ENCODE measurements at places on chromosomes 7 and 10. TPM values are rescaled to one million over a fixed set of nuclear protein-coding genes. Genes with fewer than 3 reads are reported as not detected.

The RSPH10B2 gene
- polyA plus RNA-seq = not detected

The HTR5A gene
- not detected for polyA plus RNA-seq

The AASS gene
- 1.9 TPM for polyA plus RNA-seq

The CFTR gene
- not detected for polyA plus RNA-seq

The PRKAR2B gene
- polyA plus RNA-seq = not detected

DNA sequence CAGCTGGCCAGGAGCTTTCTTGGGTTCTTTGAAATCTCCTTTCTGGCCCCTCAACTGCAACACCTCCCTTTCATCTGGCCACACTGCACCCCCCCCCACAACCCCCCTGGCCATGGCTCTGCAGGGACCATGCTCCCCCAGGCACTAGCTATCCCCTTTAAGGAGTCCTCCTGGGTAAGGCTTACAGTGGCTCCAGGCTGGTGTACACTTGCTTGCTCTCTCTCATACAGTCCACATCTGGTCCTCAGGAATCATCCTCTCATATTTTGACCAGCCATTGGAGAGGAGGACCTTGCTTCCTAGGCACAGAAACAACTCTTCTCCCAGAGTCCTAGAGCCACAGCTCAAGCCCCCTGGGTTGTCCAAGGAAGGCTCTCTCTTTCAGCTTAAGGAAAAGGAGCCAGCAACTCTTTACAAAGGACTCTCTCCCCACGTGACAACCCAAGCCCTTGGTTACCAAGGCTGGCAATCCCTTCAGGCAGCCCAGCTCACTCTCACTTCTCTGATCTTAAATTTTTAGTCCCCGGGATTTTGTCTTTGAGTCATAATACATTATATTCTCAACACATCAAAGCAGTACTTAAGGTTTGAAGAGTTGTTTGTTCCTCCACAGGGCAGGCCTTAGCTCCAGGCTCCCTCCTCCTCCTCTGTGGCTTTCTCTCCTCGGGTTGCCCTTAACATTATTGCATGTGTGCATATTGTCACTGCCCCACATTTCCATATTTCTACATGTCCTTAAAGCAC is 9.9 kb downstream of the GARIN1A start:
- no peak for DNase-seq

DNA sequence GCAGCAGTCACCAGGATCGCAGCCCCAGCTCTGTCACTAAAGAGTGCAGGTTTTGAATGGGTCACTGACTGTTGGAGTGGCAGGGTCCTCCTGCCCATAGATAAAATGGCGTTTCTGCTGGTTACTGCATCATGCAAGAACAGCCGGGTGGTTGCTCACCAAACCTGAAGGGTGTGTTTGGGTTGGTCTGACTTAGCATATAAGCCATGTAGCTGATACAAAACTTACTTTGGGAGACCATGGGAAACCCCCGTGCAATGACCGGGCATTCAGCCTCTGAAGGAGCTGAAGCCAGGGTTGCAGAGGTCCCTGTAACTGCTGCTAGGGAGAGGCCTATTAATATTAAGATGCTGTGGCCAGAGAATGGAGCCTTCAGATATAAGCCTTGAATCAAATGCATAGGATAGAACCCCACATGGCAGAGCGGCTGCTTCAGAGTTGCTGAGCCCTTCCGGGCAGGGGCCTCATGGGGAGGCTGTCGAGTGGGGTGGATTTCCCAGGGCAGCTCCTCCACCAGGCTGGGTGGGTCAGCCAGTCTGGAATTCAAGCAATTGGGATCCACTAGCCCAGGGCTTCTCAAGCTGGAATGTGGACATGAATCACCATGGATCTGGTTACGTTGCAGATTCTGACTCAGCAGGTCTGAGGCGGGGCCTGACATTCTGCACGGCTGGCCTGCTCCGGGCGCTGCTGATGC is 70.9 kb upstream of the CTBP2 start:
- DNase-seq = peak; percentile 84

- no peak for DNase-seq
These were observed 39.3 kb downstream of the TMEM270 start for GRCh38 chr7:73900286-73900685.

- peak; percentile 42 for DNase-seq
These were observed 8.1 kb downstream of the PRPS1L1 start for GRCh38 chr7:18019555-18019954.

DNA sequence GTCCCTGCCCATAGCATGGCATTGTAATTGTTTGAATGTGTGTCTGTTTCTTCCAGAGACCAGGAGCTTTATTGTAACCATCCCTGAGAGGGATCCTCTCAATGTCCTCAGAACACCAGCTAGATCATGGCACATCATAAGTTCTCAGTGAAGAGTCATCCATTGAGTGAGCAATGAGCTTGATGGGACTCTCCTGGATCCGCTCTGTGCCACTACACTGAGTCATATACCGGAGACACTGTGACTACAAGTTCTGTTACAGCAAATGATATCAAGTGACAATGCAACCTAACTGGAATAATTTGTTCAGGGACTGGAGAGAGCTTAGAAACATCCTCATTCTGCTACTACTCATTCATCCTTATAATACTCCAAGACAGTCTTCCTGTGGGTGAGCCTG is 25.1 kb downstream of the MRPS24 start:
- DNase-seq = no peak

DNA sequence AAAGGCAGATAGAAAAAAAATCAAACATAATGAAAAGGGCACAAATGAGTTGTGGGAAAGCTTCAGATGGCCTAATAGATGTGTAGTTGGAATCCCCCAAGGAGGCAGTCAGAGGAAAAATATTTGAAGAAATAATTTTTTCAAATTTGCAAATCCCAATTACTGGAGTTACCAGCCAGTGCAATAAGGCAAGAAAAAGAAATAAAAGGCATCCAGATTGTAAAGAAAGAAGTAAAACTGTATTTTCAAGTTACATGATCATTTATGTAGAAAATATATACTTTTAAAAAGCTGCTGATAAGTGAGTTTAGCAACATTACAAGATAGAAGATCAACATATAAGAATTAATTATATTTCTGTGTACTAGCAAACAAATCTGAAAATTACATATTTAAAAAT is 329.0 kb downstream of the SDK1 start:
- no peak for DNase-seq

- no peak for DNase-seq
These were observed 12.8 kb downstream of the HKDC1 start for GRCh38 chr10:69232736-69233480.
